Effector memory CD8-positive, alpha-beta T cell (primary cell): ENCODE measurements at places on chromosomes 7 and 10.
A peak's percentile ranks its signal among the peaks of the same experiment; 100 is the strongest.

- no peaks in the 10 kb centered on the region for H3K36me3 ChIP-seq
- peaks cover 49% of the 10 kb centered on the region for H3K27me3 ChIP-seq
- DNase-seq, result no peak
Measured at GRCh38 chr10:1465418-1465911, 271.9 kb downstream of the ADARB2 start.

DNA sequence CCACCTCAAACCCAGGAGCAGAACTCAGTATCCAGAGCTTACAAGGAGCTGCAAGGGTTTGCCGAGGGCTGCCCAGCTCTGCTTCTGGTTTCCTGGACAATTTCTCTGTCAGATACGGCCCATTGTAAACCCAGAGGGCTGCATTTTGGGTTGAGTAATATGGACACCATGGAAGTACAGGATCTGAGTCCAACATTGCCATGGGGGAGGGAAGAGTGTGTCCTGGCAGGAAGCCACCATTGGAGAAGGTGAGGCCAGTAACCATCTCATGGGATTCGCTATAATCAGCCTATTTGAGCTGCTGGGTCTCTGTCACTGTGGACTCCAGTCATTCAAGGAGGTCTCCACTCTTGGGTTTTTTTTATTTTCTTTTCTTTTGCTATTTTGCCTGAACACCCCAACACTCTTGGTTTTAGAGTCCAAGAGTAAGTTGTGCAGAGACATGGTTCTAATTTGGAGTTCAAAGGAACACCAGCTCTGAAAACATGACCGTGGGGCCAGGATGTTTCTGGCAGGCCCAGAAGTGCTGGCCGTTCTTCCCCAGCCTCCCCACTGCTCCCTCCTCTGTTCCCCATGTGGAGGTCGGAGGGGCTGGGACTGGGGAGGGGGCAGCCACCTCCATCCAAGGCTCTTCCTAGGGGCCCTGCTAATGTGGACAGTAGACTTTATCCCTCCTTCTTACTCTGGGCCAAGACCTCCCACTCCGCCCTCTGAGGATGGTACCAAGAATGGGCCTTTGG, 46.2 kb downstream of the CHST3 start:
- H3K4me3 ChIP-seq, result no peak overlapping the region
- H3K27ac ChIP-seq, result no peak overlapping the region
- DNase-seq, result no peak
- H3K27me3 ChIP-seq, result no peaks in the 10 kb centered on the region
- no peaks in the 10 kb centered on the region for H3K36me3 ChIP-seq

DNA sequence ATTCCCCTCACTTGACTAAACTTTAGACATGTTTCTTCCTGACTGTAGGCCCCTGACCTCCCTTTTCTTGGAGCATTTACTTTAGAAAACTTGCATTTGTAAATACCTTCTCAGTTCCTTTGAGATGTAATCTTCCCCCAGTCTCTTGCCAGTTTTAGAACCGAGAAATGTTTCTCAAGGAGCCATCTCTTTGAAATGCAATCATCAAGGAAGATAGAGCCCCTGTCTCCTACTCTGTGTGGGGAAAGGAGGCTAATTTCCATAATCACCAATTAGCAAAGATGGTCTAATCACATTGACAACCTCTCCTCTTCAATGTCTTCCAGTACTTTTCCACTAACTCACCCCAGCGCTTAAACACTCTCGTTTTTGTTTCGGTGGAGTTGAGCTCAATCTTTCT, 70.0 kb upstream of the SMIM30 start:
- no peaks in the 10 kb centered on the region for H3K4me1 ChIP-seq
- H3K36me3 ChIP-seq, result no peaks in the 10 kb centered on the region
- DNase-seq, result no peak
- no peak overlapping the region for H3K27ac ChIP-seq

DNA sequence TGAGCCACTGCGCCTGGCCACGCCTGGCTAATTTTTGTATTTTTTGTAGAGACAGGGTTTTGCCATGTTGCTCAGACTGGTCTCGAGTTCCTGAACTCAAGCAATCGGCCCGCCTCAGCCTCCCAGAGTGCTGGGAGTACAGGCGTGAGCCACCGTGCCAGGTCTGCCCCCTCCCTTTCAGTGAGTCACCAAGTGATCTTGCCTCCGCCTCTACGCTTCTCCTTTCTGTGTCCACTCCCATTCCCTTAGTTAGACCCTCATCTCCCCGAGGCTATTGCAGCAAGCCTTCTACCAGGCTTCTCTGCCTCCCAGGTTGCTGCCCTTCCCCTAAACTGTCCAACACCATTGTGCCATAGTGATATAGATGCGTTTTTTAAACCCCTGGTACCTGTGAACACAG, 32.9 kb downstream of the CDC123 start:
- H3K27ac ChIP-seq, result no peak overlapping the region
- H3K4me1 ChIP-seq, result peaks cover 13% of the 10 kb centered on the region
- peaks cover 56% of the 10 kb centered on the region for H3K36me3 ChIP-seq
- H3K27me3 ChIP-seq, result no peaks in the 10 kb centered on the region
- H3K4me3 ChIP-seq, result no peak overlapping the region
- DNase-seq, result no peak

- H3K27me3 ChIP-seq, result peaks cover 14% of the 10 kb centered on the region
- H3K27ac ChIP-seq, result no peak overlapping the region
- H3K36me3 ChIP-seq, result no peaks in the 10 kb centered on the region
- DNase-seq, result no peak
- H3K4me1 ChIP-seq, result no peaks in the 10 kb centered on the region
- no peak overlapping the region for H3K4me3 ChIP-seq
Measured at GRCh38 chr10:127117125-127117524, 79.3 kb downstream of the INSYN2A start.

DNA sequence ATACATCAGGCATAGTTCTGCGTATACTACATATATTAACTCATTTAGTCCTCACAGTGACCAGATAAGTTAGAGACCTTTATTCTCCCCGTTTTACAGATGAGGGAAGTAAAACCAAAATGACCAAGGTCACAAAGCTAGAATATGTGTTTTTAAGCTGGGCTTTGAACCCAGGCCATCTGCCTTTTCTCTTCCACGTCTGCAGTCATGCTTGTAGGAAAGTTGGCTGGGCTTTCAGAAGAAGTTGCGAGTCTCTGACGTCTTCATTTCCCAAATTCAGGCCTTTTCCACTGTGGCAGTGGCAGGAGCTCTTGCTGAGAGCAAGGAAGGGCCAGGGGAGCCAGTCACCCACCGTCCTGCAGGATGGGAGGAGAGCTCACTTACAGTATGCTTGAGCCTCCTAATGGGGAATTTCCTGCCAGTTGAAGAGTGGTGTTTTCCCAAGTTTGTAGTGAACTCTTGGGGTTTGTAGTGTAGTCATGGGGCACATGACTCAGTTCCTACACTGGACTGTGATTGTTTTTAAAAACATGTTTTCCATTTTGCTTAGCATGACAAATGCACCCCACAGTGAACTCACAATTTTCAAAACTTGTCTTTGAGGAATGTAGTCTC, 34.2 kb downstream of the CYP17A1 start:
- no peak for DNase-seq
- no peak overlapping the region for H3K4me3 ChIP-seq
- peaks cover 14% of the 10 kb centered on the region for H3K4me1 ChIP-seq
- H3K36me3 ChIP-seq, result peaks cover 46% of the 10 kb centered on the region
- H3K27ac ChIP-seq, result peak overlapping the region; percentile 89

- DNase-seq, result peak; percentile 14
- H3K36me3 ChIP-seq, result peaks cover 3% of the 10 kb centered on the region
- H3K27ac ChIP-seq, result no peak within 1 kb of the TSS
- H3K4me1 ChIP-seq, result peaks cover 10% of the 10 kb centered on the region
- peak within 1 kb of the TSS; percentile 85 for H3K4me3 ChIP-seq
- peaks cover 18% of the 10 kb centered on the region for H3K27me3 ChIP-seq
Measured at GRCh38 chr10:5666008-5666840, at the start of gene ASB13. TSS of gene ASB13 (minus strand) at chr10:5666595. CDS start at chr10:5666551, 44 bp downstream.

GRCh38 chr10:44384601-44385025, 284 bp downstream of the CXCL12 start:
- no peaks in the 10 kb centered on the region for H3K36me3 ChIP-seq
- H3K4me3 ChIP-seq, result no peak overlapping the region
- H3K27me3 ChIP-seq, result peaks cover 35% of the 10 kb centered on the region
- DNase-seq, result no peak
- no peak overlapping the region for H3K27ac ChIP-seq

DNA sequence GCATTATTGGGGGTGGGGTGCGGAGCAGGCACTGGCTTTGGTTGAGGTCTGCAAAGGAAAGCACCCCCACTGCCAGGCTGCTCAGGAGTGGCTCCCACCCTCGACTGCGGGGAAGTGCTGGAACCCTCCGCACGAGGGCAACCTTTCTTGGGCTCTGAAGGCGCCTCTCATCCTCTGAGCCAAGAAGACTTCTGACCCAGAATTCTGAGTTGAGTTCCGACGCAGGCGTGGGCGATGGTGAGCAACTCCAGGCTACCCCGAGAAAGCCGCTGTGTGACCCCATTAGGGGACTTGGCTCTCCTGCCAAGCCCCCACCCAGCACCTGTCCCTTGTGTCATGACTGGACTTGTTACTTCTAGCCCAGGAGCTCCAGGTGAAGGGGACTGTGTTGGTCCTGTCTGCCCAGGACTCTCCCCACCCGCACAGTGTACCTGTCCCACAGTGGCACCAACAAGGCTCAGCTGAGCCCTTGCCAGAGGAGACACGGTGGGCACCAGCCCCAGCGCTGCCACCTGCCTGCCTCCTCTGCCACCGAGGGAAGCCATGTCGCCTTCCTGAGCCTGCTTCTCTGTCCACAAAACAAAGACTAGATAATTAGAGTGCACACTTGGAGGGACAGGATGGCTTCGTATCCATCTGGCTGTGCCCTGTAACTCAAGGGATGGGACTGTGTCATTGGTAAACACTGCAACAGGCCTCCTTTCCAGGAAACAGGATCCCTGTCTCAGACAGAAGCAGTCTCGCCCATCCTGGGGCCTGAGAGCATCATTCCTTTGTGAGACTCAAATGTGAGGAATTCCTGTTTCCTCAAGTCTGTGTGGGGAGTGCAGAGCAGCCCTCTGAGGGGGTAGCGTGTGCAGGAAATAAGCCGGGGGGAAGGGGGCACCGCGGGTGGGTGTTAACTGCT, 128.8 kb downstream of the LHPP start:
- H3K27ac ChIP-seq, result no peak overlapping the region
- H3K4me1 ChIP-seq, result no peaks in the 10 kb centered on the region
- DNase-seq, result no peak
- H3K36me3 ChIP-seq, result peaks cover 12% of the 10 kb centered on the region
- H3K4me3 ChIP-seq, result peak overlapping the region; percentile 56
- H3K27me3 ChIP-seq, result no peaks in the 10 kb centered on the region

GRCh38 chr10:129057856-129058663, 409.0 kb upstream of the MGMT start:
- peak; percentile 25 for DNase-seq
- H3K27ac ChIP-seq, result no peak overlapping the region
- peaks cover 16% of the 10 kb centered on the region for H3K4me1 ChIP-seq
- peaks cover 9% of the 10 kb centered on the region for H3K27me3 ChIP-seq

DNA sequence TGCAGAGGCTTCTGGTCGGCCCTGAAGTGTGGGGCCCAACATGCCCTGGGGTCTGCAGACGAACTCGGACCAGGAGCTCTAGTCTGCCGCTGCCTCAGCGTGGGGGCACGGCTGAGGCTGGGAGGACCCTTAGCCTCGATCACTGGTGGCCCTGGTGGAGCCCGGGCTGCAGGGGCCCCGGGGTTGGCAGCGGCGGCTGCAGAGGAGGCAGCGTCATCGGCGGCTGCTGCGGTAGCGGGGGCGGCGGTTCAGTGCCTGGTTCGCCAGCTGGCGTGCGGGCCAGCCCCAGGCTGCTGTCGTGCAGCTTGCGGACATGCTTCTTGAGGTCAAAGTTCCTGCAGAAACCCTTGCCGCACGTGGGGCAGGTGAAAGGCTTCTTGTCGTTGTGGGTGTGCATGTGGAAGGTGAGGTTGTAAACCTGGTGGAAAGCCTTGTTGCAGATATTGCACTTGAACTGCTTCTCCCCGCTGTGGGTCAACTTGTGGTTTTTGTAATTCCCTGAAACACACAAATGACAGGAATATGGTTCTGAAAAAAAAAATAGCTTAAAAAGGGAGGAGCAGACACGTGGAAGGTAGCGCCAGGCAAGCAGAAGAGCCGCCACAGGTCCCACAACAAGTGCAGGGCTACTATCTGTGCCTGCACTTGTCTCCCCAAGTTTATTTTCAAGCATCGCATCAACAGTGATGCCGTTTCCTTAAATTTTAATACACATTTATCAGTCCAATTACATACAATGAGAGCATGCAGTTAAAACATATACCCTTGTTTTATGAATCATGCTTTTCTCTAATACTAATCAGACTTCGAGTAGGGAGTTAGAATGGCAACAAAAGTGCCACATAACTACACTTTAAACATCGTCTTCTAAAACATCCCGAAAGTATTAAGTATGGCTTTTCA, 2.4 kb downstream of the FEZF1 start:
- no peak overlapping the region for H3K27ac ChIP-seq
- no peaks in the 10 kb centered on the region for H3K36me3 ChIP-seq
- H3K4me3 ChIP-seq, result no peak overlapping the region

DNA sequence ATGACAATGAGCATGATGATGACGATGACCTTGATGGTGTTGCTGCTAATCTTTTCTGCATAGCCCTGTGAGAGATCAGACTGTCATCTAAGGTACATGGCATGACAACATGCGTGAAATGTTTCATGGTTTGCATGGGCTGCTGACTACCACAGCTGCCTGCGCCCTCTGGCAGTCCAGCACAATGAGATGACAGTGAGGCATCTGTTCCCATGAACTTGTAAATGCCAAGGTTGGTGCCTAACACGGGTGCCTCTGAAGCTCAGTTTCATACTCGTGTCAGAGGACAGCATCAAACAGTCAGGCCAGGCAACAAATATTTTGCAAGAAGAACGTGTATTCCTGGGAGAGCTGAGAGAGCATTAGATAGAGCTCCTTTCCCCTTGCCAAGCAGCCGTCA, 122.0 kb upstream of the PRKCQ start:
- H3K4me3 ChIP-seq, result no peak overlapping the region
- H3K27ac ChIP-seq, result no peak overlapping the region
- no peak for DNase-seq
- H3K27me3 ChIP-seq, result peaks cover 49% of the 10 kb centered on the region
- H3K36me3 ChIP-seq, result no peaks in the 10 kb centered on the region
- no peaks in the 10 kb centered on the region for H3K4me1 ChIP-seq

DNA sequence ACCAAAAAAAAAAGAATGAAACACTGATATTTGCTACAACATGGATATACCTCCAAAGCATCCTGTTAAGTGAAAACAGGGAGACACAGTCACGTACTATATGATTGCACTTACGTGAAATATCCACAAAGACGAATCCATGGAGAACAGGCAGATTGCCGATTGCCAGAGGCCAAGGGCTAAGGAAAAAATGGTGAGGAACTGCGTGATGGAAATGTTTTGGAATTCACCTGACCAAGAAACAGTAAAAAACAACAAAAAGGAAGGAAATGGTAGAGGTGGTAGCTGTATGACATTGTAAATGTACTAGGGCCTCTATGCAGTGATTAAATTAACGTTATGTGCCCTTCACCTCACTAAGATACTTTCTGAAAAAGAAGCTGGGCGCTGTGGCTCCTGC, 44.1 kb upstream of the GTF2IRD1 start:
- H3K27me3 ChIP-seq, result no peaks in the 10 kb centered on the region
- no peak for DNase-seq
- H3K4me1 ChIP-seq, result no peaks in the 10 kb centered on the region
- H3K36me3 ChIP-seq, result no peaks in the 10 kb centered on the region
- H3K4me3 ChIP-seq, result no peak overlapping the region

GRCh38 chr7:117837841-117838240, 35.4 kb downstream of the CTTNBP2 start:
- H3K4me1 ChIP-seq, result no peaks in the 10 kb centered on the region
- no peak overlapping the region for H3K27ac ChIP-seq
- no peak overlapping the region for H3K4me3 ChIP-seq
- no peaks in the 10 kb centered on the region for H3K27me3 ChIP-seq

- H3K36me3 ChIP-seq, result no peaks in the 10 kb centered on the region
- no peak overlapping the region for H3K27ac ChIP-seq
- H3K4me1 ChIP-seq, result no peaks in the 10 kb centered on the region
- DNase-seq, result no peak
Measured at GRCh38 chr7:3544202-3544601, 243.2 kb downstream of the SDK1 start.

- H3K4me1 ChIP-seq, result peaks cover 4% of the 10 kb centered on the region
- H3K27me3 ChIP-seq, result peaks cover 2% of the 10 kb centered on the region
- DNase-seq, result no peak
- H3K4me3 ChIP-seq, result no peak overlapping the region
Measured at GRCh38 chr10:97762816-97763215, 9.0 kb downstream of the SFRP5 start.
